ENCODE measurements at places on chromosomes 1 and 21.

DNA sequence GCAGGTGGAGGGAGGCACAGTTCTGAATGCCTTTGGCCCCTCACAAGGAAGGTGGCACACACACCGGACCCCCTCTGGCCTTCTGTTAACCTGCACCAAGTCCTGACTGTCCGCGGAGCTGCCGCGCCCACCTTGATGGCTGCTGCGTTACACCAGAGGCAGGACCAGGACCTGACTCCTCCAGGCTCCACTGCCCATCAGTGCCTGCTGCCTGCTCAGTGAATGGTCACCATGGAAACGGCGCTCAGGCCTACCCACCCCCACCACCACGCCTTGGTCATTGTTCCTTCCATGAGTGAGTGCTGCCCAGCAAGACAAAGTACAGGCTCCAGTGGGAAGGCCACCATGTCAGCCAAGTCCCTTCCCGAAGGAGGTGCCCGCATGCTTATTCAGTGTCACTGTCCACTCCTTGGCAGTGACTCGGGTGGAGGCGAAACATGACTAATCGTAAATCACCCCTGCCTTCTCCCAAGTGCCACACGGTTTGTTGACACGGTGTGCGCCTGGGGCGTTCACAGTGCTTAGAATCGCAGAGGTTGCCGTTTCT is 57.3 kb downstream of the SLC37A1 start:
- DNase-seq = peak; percentile 45

DNA sequence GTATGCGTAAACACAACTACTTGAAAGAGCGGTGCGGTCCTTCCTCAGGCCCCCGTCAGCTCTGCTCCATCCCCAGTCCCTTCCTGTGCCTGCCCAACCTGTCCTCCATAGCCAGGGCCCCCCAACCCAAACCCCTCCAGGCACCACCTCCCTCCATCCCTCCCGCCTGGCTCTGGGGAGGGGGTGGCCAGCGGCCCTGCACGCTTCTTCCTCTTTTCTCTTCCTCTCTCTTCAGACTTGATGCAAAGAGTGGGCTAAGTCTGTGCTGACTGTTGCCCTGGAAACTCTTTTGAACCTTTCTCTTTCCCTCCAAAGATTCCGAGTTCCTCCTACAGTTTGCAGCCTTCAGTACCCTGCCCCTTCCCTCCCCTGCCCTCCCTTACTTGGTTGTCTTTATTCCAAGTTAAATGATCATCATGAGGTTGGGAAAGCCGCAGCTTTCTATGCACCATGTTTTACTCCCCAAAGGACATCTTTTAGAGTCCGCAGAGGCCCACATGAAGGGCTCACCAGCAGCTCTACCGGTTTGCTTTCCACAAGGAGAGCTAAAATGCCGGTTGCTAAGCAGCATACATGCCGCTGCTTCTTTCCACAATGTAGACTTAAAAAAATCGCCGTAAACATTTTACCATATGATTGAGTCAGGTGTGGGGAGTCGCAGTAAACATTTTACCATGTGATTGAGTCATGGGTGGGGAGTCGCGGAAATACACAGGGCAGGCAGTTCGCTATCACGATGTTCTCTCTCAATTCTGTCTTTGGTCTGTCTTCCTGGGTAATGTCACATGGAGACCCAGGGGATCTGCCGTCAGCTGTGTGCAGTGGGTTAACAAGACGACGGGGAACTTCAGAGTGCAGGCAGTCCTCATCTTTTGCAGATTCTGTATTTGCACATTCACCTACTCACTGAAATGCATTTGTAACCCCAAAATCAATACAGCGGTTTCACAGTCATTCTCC is 525.3 kb downstream of the KIF26B start:
- DNase-seq = no peak

- DNase-seq = no peak
These were observed 109.2 kb upstream of the IFFO2 start for GRCh38 chr1:19065526-19066247.

GRCh38 chr1:178632653-178633052 is 92.4 kb upstream of the RALGPS2 start:
- DNase-seq = no peak

DNA sequence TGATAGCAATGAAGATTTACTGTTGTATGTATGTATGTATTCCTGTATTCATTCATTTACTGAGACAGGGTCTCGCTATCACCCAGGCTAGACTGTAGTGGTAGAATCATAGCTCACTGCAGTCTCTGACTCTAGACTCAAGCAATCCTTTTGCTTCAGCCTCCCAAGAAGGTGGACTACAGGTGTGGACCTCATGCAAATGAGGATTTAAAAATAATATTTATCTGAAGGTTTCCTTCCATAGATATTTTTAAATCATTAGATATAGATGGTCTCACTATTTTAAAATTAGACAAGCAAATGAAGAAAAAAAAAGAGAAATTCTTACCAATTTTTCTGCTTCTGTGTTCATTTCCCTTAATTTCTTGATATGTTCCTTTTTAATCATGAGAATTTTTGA is 27.0 kb downstream of the MIXL1 start:
- no peak for DNase-seq

DNA sequence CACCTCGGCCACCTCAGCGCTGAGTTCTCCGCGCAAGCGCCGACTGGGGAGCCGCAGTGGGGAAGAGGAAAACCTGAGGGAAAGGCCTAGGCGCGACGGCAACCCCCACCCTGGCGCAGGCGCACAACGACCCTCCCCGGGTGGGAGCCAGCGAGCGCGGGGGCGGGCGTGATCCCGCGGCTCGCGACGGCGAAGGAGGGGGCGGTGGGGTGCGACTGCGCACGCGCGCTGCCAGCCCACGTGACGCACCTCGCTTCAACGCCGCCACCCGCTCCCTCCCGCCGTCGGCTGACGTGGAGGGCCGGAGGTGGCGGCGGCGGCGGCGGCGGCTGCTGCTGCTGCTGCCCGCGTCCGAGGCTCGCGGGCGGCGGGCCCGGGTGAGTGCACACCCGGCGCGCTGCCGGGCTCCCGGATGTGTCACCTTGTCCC is at the start of the genes PIGP and TTC3:
PIGP (minus strand) TSS at position 84 of the 429 bp plus-strand sequence. CDS start 556 bp downstream, outside the sequence.
TTC3 (plus strand) TSS at position 267 of the 429 bp plus-strand sequence. CDS start 14,004 bp downstream, outside the sequence.
- DNase-seq = peak; percentile 95

DNA sequence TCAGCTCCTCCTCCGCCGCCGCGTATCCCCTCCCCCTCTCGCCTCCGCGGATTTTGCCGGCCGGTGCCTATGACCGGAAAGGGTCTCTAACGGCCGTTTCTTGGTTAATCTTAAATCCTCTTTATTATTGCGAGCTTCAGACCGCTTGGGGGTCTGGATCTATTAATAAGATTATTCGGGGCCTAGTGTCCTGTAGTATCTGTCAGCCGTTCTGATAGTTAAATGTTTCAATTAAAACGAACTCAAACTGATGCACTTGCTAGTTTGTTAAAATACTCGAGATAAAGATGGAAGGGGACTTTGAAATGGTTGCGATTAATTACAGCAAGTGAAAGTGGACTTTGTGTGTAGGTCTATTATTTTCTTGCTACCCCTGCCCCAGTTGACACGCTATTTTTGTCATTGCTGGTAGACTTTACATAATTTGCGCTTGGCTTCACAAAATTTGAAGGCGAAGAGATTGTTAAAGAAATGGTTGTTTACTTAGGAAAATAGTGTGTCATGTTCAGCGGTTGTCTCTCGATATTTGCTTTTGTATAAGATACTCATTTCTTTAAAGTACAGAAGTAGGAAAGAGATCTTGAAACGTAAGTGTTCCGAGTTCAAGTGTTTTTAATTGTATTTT is 779 bp downstream of the SON start:
- peak; percentile 81 for DNase-seq

GRCh38 chr1:32349211-32349708 is 13.0 kb downstream of the FAM229A start:
- DNase-seq = no peak

- no peak for DNase-seq
These were observed 587 bp downstream of the SCNM1 start for GRCh38 chr1:151166505-151166956.

GRCh38 chr1:3130268-3130667 is 61.3 kb downstream of the PRDM16 start:
- no peak for DNase-seq

GRCh38 chr1:174815036-174815435 is 184.7 kb upstream of the CACYBP start:
- DNase-seq = no peak

- no peak for DNase-seq
These were observed 14.2 kb upstream of the HEATR1 start for GRCh38 chr1:236618507-236618906.

- DNase-seq = no peak
These were observed 649.5 kb upstream of the ADGRL2 start for GRCh38 chr1:81151206-81151605.

GRCh38 chr1:11320153-11320936 is 47.3 kb downstream of the UBIAD1 start:
- peak; percentile 20 for DNase-seq

GRCh38 chr1:234969581-234970400 is 158.8 kb downstream of the TOMM20 start:
- DNase-seq = peak; percentile 68

GRCh38 chr21:46363698-46364097 is 39.7 kb downstream of the PCNT start:
- no peak for DNase-seq

- DNase-seq = no peak
These were observed 1046.2 kb downstream of the BRINP3 start for GRCh38 chr1:189431447-189431846.

GRCh38 chr21:28883931-28884330 is 108.7 kb downstream of the LTN1 start:
- no peak for DNase-seq

DNA sequence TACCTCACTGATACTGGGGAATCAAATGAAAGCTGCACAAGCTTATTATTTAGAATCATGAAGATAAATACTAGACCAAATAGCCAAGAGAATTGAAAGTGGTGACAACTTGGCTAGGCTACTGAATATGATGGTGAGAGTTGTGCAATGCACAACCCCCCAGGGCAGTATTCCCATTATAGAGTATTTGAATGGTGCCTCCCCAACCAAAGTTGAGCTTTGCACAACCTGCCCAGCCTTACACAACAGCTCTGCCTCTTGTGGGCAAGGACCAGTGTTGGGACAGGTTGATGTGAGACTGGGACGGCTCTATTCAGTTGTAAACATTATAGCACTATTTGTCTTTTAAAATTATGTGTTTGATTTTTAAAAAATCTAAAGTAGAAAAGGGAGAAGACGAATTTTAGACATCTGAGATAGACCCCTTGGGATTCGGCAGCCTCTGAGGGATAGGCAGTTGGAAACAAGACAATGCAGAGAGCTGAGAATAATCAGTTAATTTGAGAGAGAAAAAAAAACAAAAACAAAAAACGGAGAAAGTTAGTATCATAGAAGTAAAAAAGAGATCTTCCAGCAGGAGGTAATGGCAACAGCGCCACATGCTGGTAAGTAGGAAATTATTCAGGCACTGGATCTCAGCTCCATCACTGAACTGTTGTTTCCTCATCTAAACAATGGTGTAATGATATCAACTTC is 91.0 kb upstream of the KCNA3 start:
- peak; percentile 20 for DNase-seq

DNA sequence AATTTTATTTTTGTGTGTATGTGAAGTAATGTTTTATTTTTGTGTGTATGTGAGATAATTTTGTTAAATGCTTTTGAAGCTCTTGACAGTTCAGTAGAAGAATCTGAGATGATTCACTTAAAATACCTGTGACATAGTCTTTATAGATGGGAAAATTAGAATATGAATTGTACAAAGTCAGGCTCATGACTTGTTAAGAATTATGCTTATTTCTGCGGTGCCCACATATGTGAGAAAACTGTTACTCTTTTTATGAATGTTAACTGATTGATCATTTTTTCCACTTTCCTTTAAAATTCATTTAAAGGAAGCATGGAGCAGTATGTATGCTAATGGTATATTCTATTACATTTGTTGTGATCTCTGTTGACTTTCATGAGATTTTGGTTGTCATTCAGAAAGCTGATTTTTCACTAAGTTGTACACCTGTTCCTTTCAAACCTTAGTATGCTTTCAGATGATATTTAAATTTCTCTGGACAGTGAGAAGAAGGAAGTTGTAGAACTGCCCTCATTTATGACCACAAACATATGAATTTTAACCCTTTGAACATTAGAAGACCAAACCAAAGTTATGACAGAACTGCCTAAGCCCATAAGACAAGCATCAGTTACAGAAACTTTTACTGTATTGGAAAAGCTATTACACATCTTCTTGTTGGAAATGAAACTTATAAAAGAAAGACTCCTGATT is 110.1 kb downstream of the POU2F1 start:
- DNase-seq = no peak

GRCh38 chr1:21572221-21572620 is 63.0 kb downstream of the ALPL start:
- DNase-seq = no peak

GRCh38 chr1:247373721-247374141 is 42.1 kb upstream of the ZNF496 start:
- DNase-seq = peak; percentile 61

- DNase-seq = peak; percentile 19
These were observed 158.1 kb upstream of the COA6 start for GRCh38 chr1:234214911-234215892.

DNA sequence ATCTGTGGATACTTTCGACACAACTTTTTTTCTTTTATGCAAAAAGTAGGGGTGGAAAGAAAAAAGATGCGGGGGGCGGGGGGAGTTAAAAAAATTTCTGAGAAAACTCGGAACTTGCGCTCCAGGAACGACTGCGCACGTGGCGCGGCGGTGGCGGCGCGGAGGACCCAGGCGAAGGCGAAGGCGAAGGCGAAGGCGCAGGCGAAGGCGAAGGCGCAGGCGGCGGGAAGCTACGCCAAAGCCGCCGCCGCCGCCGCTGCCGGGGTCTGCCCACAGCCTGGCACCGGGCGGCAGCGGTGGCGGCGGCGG is 208 bp upstream of the BARHL2 start:
- DNase-seq = no peak

DNA sequence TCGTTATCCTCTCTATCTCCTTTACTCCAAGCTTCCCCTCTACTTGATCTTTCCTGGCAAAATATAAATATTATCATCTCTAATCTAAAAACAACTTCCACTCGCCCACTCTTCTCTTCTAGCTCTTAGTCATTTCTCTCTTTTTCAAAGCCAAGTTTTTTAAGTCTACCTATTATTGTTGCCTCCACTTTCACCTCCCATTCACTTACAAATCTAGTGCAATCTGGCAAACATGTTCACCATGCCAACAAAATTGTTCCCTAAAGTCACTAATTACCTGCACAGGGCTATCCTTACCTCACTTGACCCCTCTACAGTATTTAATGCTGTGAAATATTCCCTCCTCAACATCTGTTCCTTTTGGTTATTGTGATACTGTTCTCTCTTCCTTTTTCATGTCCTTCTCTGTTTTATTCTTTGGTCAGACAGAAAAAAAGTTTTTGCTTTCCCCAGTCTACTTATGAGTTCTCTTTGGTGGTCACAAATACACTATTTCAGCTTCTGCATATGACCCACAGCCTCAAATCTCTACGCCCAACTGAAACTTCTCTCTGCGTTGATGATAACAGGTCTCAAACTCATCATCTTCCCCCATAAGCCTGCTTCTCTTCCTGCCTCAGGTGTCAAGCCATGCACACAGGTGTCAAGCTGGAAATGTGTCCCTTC is 31.9 kb upstream of the RAP1A start:
- no peak for DNase-seq

Measured in colonic mucosa (tissue), 4 donors.